ENCODE measurements at places on chromosomes 5 and 9.

GRCh38 chr9:88536951-88537760 lies 2.2 kb downstream of the NXNL2 start:
- peaks cover 7% of the 10 kb centered on the region for H3K4me1 ChIP-seq
- no peak overlapping the region for H3K27ac ChIP-seq
- no peaks in the 10 kb centered on the region for H3K36me3 ChIP-seq
- peaks cover 10% of the 10 kb centered on the region for H3K27me3 ChIP-seq

DNA sequence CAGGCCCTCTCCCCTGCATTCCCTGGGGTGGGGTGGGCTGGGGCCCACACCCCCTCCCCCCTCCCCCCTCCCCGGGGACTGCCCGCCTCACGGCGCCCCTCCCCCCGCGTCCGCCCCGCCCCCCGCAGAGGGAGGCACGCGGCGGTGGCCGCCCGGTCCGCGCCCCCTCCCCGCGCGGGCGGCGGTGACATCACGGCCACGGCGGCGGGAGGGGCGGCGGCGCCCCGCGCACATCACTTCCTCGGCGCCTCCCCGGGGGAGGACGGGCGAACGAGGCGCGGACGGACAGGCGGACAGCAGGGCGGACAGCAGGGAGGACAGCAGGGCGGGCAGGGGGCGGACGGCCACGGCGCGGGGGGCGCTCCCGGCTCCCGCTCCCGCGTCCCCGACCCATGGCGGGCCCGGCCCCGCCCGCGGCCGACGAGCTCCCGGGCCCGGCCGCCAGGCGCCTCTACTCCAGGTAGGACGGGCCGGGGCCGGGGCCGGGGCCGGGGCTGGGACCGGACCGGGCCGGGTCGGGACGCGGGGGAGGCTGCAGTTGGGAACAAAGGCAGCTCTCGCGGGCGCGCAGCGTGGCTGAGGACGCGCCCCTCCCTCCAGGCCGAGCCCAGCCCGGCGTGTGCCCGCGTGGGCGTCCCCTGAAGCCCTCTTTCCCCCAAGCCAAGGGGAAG lies at the start of gene GPSM1:
Gene GPSM1, plus strand, starts transcription at position 236 of the 671 bp plus-strand sequence. Its CDS starts 157 bp downstream, at position 393.
- no peaks in the 10 kb centered on the region for H3K27me3 ChIP-seq
- H3K27ac ChIP-seq = peak within 1 kb of the TSS; percentile 66
- H3K36me3 ChIP-seq = peaks cover 2% of the 10 kb centered on the region

GRCh38 chr9:115715666-115716065 lies 437.9 kb upstream of the PAPPA start:
- no peaks in the 10 kb centered on the region for H3K27me3 ChIP-seq
- H3K4me1 ChIP-seq = no peaks in the 10 kb centered on the region
- no peak for DNase-seq
- no peak overlapping the region for H3K27ac ChIP-seq

GRCh38 chr5:9128136-9128535 lies 417.7 kb downstream of the SEMA5A start:
- H3K36me3 ChIP-seq = no peaks in the 10 kb centered on the region
- H3K4me1 ChIP-seq = peaks cover 8% of the 10 kb centered on the region
- H3K4me3 ChIP-seq = no peak overlapping the region
- no peaks in the 10 kb centered on the region for H3K27me3 ChIP-seq
- DNase-seq = no peak
- no peak overlapping the region for H3K27ac ChIP-seq

DNA sequence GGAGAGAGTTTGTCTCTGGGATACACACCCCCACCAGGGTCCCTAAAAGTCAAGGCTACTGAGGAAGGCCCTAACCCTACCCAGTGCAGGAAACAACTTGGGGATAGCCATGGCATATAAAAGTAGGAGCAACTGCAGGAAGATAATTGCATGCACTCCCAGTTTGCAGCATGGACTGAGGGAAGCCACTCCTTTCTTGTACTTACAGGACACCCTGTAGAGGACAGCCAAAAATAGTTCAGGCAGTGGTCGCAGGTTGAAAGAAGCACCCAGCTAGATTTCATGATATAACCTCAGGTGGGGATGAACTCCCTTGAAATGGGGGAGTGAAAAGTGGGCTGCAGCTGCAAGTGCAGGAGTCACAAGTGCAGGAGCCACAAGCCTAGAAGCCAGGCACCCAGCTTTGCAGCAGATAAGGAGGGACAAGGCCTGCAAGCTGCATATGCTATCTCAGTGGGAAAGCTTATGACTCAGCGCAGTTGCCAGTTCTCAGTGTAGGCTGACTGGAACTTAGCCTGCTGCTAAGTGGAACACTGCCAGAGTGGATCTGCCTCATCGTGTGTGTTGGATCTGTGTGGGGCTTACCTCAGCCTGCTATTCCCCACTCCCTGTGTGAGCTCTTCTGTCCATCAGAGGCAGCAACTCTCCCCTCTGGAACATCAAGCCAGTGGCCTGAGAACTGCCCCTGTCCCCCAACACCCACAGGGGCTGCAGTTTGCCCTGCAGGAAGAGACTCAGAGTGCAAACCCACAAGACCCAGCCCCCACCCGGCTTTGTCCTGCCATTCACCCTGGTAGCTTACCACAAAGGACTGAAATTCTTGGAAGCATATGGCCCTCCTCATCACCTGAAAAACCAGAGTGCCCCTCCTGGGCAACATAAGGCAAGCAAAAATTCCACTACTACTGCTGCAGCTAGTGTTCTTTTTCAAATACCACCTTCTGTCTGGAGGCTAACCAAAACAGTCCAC lies 42.7 kb downstream of the CYLC2 start:
- no peaks in the 10 kb centered on the region for H3K36me3 ChIP-seq
- H3K27ac ChIP-seq = no peak overlapping the region

- H3K4me1 ChIP-seq = no peaks in the 10 kb centered on the region
- no peaks in the 10 kb centered on the region for H3K27me3 ChIP-seq
- no peak for DNase-seq
- no peak overlapping the region for H3K27ac ChIP-seq
- no peaks in the 10 kb centered on the region for H3K36me3 ChIP-seq
Observed at GRCh38 chr5:112656451-112656850, 81.2 kb upstream of the APC start.

DNA sequence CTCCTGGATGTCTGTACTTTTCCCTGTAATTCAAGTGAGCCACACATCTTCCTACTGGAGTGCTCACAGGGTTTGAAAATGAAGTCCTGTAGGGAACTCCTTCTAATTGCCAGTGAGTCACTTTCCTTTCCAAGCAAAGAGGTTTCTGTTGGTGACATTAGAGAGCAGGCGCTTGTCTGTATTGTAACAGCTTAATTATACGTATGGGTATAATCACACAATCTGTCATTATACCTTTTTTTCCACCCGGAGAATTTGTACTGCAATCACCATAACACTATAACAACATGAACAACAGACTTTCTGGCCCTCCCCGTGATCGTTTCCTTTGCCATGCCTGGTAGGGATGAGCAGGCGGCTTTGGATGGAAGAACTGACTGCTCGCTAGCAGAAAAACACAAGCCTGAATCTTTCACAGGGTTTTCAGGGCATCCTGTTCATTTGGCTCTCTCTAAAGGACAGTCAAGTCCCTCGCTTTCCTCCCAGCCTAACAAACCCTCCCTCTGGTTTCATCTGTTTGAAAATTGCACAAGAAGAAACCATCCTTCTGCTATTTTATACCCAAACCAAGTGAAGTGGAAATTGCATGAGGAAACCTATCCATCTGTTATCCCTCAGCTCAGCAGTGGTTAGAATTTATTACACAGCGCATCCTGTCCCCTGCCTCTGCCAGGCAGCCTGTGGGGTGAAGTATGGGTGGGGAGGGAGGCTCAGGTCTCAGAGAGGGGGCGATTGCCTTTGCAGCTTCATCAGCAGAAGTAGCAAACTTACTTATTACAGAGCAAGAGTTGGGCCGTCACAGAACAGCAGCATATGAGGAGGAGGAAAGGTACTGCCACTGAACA lies 307.0 kb upstream of the TLE4 start:
- H3K36me3 ChIP-seq = no peaks in the 10 kb centered on the region
- H3K4me1 ChIP-seq = no peaks in the 10 kb centered on the region
- H3K4me3 ChIP-seq = no peak overlapping the region
- H3K27ac ChIP-seq = no peak overlapping the region

- no peaks in the 10 kb centered on the region for H3K27me3 ChIP-seq
- peaks cover 5% of the 10 kb centered on the region for H3K4me1 ChIP-seq
- H3K36me3 ChIP-seq = no peaks in the 10 kb centered on the region
- no peak for DNase-seq
- no peak overlapping the region for H3K4me3 ChIP-seq
Observed at GRCh38 chr9:113631137-113631765, 167.7 kb downstream of the RGS3 start.

DNA sequence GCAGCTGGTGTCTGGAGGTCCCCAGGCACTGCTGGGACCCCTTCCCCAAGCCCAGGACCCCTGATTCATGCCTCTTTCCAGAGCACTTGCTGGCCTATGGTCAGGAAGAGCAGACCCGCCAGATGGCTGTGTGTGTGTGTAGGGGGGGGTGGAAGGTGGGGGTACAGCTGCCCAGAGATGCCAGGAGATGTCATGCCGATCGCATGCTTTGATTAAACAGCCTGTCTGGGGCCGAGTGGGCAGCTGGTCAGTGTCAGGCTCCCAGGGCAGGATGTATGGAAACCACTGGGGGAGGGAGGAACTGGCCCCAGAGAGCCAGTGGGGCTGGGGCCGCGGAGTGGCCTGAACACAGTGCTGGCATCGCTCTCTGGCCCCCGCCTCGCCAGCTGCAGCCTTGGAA lies 23.7 kb downstream of the RXRA start:
- no peaks in the 10 kb centered on the region for H3K36me3 ChIP-seq
- no peak for DNase-seq
- H3K27me3 ChIP-seq = no peaks in the 10 kb centered on the region
- no peak overlapping the region for H3K27ac ChIP-seq
- no peak overlapping the region for H3K4me3 ChIP-seq
- peaks cover 2% of the 10 kb centered on the region for H3K4me1 ChIP-seq

- H3K4me1 ChIP-seq = peaks cover 2% of the 10 kb centered on the region
- no peak for DNase-seq
- no peak overlapping the region for H3K4me3 ChIP-seq
- peaks cover 2% of the 10 kb centered on the region for H3K36me3 ChIP-seq
Observed at GRCh38 chr9:28781481-28781880, 1208.2 kb upstream of the C9orf72 start.

GRCh38 chr5:28855626-28856025 lies 1817.2 kb upstream of the CDH9 start:
- no peak for DNase-seq
- no peaks in the 10 kb centered on the region for H3K36me3 ChIP-seq
- no peaks in the 10 kb centered on the region for H3K27me3 ChIP-seq
- H3K4me1 ChIP-seq = no peaks in the 10 kb centered on the region
- no peak overlapping the region for H3K27ac ChIP-seq
- no peak overlapping the region for H3K4me3 ChIP-seq

DNA sequence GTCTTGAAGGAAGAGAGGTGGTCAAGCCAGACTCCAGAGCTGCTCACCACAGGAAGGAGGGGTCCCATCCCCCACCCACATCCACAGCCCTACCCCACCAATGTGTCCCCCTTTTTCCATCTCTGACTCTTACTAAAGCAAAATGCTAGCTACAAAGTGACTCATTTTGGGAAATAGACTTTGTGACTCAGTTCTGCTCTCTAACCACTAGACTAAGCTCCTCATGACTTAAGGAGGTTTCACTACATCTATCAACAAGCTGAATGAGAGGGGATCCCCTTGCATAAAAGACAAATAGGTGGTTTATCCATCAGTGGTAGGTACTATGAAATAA lies 35.1 kb upstream of the ADRB2 start:
- no peak overlapping the region for H3K4me3 ChIP-seq
- H3K4me1 ChIP-seq = no peaks in the 10 kb centered on the region
- H3K27me3 ChIP-seq = no peaks in the 10 kb centered on the region
- DNase-seq = no peak
- no peak overlapping the region for H3K27ac ChIP-seq
- H3K36me3 ChIP-seq = no peaks in the 10 kb centered on the region

GRCh38 chr9:6917162-6917561 lies 159.4 kb downstream of the KDM4C start:
- H3K4me3 ChIP-seq = no peak overlapping the region
- DNase-seq = no peak
- no peaks in the 10 kb centered on the region for H3K36me3 ChIP-seq
- peaks cover 5% of the 10 kb centered on the region for H3K4me1 ChIP-seq
- H3K27me3 ChIP-seq = no peaks in the 10 kb centered on the region

- DNase-seq = no peak
- no peak overlapping the region for H3K4me3 ChIP-seq
- no peak overlapping the region for H3K27ac ChIP-seq
- peaks cover 7% of the 10 kb centered on the region for H3K4me1 ChIP-seq
Observed at GRCh38 chr5:67350185-67350584, 153.6 kb upstream of the CD180 start.

- no peaks in the 10 kb centered on the region for H3K36me3 ChIP-seq
- DNase-seq = no peak
- no peaks in the 10 kb centered on the region for H3K27me3 ChIP-seq
- H3K4me1 ChIP-seq = no peaks in the 10 kb centered on the region
- H3K27ac ChIP-seq = no peak overlapping the region
- H3K4me3 ChIP-seq = no peak overlapping the region
Observed at GRCh38 chr9:4305065-4305985, 5.5 kb upstream of the GLIS3 start.

- no peaks in the 10 kb centered on the region for H3K4me1 ChIP-seq
- H3K27ac ChIP-seq = no peak overlapping the region
- H3K36me3 ChIP-seq = no peaks in the 10 kb centered on the region
- no peak for DNase-seq
- no peak overlapping the region for H3K4me3 ChIP-seq
Observed at GRCh38 chr5:133159543-133159942, 107.7 kb downstream of the HSPA4 start.

- H3K27ac ChIP-seq = no peak overlapping the region
- no peaks in the 10 kb centered on the region for H3K36me3 ChIP-seq
- no peaks in the 10 kb centered on the region for H3K27me3 ChIP-seq
- no peak overlapping the region for H3K4me3 ChIP-seq
Observed at GRCh38 chr5:137071526-137071925, 427.6 kb downstream of the SPOCK1 start.

- no peak overlapping the region for H3K4me3 ChIP-seq
- no peak overlapping the region for H3K27ac ChIP-seq
- H3K36me3 ChIP-seq = no peaks in the 10 kb centered on the region
- no peak for DNase-seq
- peaks cover 4% of the 10 kb centered on the region for H3K27me3 ChIP-seq
Observed at GRCh38 chr5:79938468-79938867, 52.6 kb downstream of the MTX3 start.

DNA sequence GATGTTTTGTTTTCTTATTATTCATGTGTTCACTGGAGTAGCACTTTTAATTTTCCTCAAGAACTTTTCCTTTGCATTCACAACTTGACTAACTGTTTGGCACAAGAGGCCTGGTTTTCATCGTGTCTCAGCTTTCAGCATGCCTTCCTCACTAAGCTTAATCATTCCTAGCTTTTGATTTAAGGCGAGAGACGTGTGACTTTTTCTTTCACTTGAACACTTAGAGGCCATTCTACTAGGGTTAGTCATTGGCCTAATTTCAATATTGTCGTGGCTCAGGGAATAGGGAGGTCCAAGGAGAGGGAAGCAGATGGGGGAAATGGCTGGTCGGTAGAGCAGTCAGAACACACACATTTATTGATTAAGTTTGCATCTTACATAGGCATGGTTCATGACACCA lies 94.0 kb downstream of the ZNF462 start:
- DNase-seq = no peak
- peaks cover 100% of the 10 kb centered on the region for H3K36me3 ChIP-seq
- peaks cover 2% of the 10 kb centered on the region for H3K4me1 ChIP-seq
- no peak overlapping the region for H3K4me3 ChIP-seq
- no peak overlapping the region for H3K27ac ChIP-seq

- H3K36me3 ChIP-seq = peaks cover 56% of the 10 kb centered on the region
- no peaks in the 10 kb centered on the region for H3K27me3 ChIP-seq
Observed at GRCh38 chr9:4855841-4856240, 63.1 kb downstream of the RCL1 start.
